Stimulated activated CD4-positive, alpha-beta T cell treated with anti-CD3 and anti-CD28 coated beads, Interleukin-15, amount 100 ng/mL, for 48 hours (primary cell): ENCODE measurements at places on chromosomes 16 and 17.

DNA sequence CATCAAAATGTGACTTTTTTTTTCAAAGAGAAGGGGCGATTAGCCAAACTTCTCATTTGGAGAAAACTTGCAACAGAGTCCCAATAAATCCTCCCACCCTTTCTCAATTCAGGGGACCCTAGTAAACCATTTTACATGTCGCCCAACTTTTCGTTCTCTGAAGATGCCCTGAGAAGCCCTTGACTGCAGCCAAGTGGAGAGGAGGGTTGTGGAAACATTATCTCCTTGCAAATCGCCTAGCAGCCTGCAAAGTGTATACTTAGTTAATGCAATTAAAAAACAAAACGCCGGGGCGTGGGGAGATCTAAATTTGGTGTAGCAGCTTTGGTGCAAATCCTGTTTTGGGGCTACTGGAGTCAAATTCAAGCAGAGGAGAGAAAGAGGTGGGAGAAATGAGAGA is 1.2 kb upstream of the SHISA9 start:
- no peak for DNase-seq

DNA sequence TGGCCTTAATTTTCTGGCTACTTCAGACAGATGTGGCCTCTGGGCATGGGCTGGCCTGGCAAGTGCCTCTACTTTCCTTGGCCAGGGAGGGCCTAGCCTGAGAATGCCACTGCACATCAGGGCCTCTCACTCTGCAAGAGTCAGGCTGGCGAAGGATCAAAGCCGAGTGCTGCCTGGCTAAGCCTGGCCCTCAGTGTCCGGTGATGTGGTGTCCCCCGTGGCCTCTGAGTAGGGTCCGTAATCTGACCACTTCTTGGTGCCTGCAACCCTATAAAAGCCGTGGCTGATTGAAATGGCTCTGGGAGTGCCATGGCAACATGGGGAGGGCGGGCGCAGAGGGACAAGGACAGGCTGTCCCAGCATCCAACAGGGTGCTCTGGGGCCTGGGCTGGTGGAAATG is 30.2 kb downstream of the TBX4 start:
- no peak for DNase-seq

GRCh38 chr16:49854796-49855203 is 1.1 kb downstream of the ZNF423 start:
- no peak for DNase-seq

DNA sequence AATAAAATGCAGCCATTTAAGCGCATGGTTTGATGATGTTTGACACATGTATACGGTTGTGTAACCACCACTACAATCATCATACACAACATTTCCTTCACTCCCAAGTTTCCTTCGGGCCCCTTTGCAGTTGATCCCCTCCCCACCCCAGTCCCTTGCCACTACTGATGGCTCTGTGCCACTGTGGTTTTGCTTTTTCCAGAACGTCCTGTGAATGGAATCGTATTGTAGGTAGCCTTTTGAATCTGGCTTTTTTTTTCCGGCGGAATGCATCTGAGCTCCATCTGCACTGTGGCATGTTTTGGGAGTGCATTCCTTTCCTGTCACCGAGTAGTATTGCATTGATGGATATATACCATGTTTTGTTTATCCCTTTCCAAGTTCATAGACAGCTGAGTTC is 15.1 kb upstream of the MAP2K3 start:
- no peak for DNase-seq
